ENCODE measurements at places on chromosomes 13 and 19. TPM values are rescaled to one million over a fixed set of nuclear protein-coding genes. Genes with fewer than 3 reads are reported as not detected.

Gene TSSK6
- 0.86 TPM for total RNA-seq

Gene REEP6
- 4.4 TPM for total RNA-seq

Gene RFPL4A
- 0.53 TPM for total RNA-seq

Gene BCAM
- total RNA-seq: 83.6 TPM

Gene HSH2D
- total RNA-seq: 0.14 TPM

Gene ZNF534
- total RNA-seq: not detected

All from A549 treated with GW870086 at 1 μM for 4 hours (cell line).